Amniotic epithelial cell (primary cell): ENCODE measurements at places on chromosomes 6 and 20.
A peak's percentile ranks its signal among the peaks of the same experiment; 100 is the strongest.

GRCh38 chr6:2432292-2432691 lies 186.9 kb upstream of the GMDS start:
- peak; percentile 34 for DNase-seq

DNA sequence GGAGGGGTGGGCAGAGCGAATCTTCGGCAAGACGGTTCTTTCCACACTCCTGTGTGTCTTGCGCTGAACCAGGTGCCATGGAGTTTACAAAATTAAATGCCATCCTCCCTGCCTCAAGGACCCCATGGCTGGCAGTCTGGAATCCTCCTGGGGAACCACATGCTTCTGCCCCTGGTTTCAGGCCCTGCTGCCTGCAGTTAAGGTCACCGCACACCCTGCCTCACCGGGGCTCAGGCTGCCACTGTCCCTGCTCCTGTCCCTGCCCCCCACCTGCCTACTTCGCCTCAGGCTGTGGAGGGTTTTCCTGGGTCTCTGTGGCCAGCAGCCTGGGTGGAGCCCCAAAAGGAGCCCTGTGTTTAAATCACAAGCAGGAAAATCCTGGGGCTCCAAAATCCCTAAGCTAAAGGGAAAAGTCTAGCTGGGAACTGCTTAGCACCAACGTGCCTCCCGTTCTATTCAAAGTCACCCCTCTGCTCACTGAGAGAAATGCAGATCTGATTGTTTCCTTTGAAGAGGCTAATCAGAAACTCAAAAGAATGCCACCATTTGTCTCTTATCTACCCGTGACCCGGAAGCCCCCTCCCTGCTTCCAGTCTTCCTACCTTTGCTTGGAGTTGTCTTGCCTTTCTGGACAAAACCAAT lies 10.6 kb upstream of the TTLL2 start:
- DNase-seq: no peak

GRCh38 chr6:158312672-158313397 lies 570 bp downstream of the TULP4 start:
- DNase-seq: no peak

DNA sequence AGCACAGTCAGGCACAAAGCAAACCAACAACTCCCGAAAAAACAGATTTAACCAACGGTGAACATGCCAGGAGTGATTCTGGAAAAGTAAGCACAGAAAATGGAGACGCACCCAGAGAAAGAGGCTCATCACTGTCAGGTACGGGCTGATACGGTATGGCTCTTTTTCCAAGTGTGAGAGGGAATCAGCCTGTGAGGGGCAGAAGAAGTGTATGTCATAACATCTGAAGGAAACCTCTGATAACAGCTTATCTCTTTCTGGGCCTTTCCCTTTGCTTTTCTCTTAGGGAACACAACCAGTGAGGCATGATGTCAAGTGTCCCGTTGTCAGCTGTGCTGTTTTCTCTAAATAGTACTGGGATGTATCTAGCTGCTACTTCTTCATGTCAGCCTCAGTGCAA lies 32.1 kb downstream of the ARFGEF2 start:
- no peak for DNase-seq

DNA sequence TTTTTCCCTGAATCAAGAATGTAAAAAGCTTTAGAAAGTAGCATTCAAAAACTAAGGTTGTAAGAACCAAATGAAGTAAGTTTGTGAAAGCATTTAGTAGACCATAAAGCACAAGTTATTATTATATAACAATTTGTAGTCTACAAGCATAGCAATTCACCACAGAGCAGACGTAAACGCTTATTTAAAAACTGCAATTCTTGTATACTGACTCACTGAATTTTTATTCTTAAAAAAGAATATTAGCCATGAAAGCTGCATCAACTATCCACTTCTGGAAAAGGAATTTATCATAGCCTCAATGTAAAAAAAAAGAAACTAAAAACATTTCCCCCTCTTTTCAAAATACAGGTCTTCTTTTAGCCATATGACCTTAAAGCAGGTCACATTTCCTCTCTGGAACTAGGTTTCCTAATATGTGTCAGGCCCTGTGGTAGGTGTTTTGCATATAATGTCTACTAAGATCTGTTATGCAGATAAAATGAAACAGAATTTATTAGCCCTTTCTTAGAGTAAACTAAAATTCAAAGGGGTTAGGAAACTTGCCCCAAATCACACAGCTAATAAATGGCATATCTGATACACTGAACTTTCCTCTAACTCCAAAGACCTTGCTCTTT lies 2.1 kb downstream of the MAP3K7 start:
- peak; percentile 35 for DNase-seq

DNA sequence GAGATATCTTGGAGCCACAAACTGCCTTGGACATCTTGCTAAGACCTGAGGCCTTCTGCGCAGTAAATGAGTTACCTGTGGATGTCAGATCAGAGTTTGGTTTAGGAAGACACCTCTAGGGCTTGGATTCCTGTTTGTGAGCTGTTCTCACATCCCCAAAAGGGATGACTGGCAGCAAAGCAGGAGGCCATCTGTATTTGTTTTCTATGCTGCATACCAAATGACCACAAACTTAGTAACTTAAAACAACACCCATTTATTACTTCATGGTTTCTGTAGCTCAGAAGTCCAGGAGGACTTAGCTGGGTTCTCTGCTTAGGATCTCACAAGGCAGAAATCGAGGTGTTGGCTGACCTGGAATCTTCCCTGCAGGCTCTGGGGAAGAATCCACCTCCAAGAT lies 116.7 kb downstream of the UNC5CL start:
- peak; percentile 32 for DNase-seq

DNA sequence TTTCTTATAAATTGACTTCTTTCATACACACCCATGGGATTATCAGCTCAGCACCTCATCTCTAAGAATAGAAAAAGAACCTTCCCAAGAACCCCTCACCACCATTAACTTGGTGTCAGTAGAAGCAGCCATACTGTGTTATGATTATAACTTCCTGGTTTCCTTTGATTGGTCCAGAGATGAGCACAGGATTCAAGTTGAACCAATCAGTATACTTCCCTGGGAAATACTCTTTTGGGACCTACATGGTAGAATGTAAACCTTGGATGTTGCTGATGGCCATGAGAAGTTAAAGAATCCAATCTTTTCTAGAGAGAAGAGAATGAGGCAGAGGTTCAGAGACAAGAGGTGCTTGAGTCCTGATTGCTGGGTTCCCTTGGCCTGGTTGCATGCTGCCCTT lies 190.8 kb downstream of the BMP7 start:
- no peak for DNase-seq

- DNase-seq: no peak
These were observed 63.2 kb upstream of the BMP2 start for GRCh38 chr20:6704132-6704861.

DNA sequence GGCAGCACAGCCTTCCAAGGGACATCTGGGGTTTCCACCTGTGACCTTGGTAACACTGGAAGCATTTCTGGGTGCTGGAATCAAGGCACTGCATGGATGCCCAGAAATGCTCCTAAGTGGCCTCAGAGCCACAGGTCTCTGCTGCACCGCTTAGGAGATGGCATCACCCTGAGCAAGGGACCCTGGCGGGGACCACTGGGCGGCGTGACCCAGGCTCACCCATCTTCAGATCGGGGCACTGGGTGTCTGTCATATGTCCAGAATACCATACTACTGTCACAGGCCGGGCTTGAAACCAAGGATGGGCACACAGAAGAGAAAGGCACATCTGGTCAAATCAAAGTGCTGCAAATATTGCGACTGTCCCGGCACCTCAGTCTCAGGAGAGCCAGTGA lies 45.9 kb downstream of the SSR1 start:
- DNase-seq: no peak

DNA sequence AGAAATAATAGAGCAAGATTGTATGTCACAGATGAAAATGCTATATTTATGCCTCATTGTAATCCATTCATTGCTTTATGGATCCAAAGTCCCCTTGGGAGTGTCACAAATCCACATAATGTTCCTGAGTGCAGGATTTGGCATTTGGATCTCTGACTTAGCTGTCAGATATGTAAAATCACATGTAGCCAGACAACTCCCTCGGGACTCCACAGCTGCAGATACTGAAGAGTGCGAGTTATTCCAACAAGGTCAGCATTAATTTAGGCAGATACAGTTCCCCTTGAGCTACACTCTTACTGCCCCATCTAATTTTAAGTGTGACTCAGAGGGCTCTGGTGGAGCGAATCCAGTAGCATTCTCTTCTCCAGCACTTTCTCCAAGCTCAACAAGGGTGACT lies 433.2 kb downstream of the CD83 start:
- DNase-seq: no peak

DNA sequence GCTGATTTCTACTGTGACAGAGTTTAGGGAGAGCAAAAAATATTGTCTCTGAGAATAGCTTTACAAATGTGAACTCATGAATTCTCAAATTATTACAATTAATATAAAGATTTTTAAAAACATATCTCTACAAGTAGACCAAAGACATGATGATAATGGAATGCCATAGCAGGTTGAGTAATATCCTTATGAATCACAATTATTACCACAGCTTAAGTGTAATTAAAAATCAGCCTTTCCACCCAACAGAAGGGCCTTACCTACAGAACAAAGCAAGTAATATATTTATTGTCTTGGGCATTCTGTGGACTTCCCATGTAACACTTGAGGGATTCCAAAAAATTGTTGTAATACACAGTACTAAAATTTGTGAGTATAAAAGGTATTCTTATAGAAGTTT lies 1099.6 kb upstream of the GJE1 start:
- DNase-seq: peak; percentile 78

DNA sequence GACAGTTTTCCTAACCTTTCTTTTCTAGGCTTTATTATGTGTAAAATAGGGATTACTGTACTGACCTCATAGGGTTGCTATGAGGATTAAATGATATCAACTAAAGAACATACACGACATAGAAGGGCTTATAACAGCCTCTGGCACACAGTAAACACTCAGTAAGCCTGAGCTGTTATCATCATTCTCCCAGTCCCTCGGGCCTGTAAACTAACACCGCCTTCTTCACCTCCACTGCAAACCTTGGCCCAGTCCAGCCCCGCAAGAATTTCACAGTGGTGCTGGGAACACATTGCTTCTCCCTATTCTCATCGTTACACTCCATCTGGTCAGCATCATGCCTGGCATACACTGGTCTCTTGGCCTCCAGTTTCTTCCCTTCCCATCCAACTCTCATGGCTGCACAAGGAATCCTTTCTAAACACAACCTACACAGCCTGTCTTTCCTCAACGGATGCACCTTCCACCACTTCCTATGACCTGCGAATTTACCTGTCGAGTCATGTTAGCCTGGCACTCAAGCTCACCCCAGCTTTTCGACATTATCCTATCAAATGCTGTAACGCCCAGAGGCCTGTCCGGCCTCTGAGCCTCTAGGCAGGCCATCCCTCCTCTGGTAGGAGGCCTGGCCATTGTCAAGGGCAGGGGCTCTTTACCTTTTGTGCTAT lies 92.1 kb downstream of the FYN start:
- DNase-seq: peak; percentile 93

DNA sequence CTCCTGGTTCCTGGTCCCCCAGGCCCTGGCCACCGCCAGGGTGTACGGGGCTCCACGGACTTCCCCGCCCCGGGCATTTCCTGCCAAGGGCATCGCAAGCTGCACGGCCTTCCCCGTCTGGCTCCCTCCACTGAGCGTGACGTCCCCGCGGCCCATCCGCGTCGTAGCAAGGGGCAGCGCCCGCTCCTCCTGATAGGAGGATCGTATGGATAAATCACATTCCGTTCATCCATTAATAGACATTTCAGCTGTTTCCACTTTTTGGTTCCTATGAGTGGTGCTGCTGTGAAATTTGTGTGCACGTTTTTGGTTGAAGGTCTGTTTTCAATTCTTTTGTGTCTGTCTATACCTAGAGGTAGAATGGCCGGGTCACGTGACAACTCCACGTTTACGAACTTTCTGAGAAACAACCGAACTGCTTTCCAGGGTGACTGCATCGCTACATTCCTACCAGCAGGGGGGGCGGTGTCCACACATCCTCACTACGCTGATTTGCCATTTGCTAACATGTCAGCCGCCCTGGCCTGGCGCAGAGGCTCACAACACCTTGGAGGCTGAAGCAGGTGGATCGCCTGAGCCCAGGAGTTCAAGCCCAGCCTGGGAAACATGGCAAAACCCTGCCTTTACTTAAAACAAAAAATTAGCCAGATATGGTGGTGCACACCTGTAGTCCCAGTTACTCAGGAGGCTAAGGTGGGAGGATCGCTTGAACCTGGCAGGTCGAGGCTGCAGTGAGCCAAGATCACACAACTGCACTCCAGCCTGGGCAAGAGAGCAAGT lies 37.7 kb downstream of the KCNQ2 start:
- peak; percentile 13 for DNase-seq

DNA sequence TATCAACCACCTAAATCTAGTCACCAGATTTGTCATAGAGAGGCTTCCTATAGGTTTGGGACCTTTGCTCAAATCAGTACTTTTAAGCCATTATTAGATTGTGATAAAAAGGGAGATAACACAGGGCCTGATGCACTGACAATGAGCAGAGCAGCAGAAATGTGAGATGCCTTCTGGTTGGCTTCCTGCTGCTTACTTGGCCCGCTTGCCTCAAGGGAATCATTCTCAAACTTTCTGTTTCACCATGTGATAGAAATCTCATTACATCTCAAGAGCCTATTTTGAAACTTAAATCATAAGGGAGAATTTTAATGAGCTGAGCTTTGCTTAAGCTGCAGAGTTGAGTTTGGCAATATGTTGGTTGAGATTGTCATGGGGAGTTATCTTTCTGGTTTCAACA lies 606.0 kb downstream of the DHX35 start:
- no peak for DNase-seq

- no peak for DNase-seq
These were observed 272.1 kb upstream of the EYS start for GRCh38 chr6:65979120-65979519.

DNA sequence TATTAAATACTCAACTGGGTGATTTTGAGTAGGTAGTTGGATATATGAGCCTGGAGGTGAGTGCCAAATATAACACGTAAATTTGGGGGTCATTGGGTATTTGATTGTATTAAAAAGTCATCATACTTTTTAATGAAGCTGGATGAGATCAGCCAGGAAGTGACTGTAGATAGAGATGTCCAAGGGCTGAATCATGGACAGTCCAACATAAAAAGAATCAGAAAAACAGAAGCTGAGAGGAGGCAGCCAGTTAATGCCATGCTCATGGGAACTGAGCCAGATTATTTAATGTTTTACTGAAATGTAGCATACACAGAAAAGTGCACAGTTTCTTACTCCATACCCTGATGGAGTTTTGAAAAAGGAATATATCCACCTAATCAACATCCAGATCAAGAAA lies 435.5 kb upstream of the PLCB4 start:
- peak; percentile 6 for DNase-seq

DNA sequence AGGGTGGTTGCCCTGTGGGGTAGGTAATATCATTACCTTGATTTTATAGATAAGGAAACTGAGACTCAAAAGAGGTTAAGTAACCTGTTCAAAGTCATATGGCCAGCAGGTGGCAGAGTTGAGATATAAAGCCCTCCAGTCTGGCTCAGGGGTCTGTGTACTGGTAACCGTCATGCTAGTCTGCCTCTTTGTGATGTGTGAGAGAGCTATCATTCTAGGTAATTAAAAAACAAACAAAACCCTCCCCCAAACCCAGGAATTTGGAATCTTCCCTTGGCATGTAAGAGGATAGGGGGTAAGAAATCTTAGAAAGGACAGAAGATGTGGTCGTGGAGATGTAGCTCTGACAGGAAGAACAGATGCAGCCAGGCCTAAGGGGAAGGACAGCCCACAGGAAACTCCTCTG lies 206.0 kb downstream of the CDC5L start:
- peak; percentile 82 for DNase-seq
